ENCODE measurements at places on chromosomes 5 and 9. TPM values are rescaled to one million over a fixed set of nuclear protein-coding genes. Genes with fewer than 3 reads are reported as not detected.

CBY3 gene
- total RNA-seq: not detected

AQP7 gene
- total RNA-seq: 0.25 TPM

KCNN2 gene
- total RNA-seq: 5.2 TPM

DNA sequence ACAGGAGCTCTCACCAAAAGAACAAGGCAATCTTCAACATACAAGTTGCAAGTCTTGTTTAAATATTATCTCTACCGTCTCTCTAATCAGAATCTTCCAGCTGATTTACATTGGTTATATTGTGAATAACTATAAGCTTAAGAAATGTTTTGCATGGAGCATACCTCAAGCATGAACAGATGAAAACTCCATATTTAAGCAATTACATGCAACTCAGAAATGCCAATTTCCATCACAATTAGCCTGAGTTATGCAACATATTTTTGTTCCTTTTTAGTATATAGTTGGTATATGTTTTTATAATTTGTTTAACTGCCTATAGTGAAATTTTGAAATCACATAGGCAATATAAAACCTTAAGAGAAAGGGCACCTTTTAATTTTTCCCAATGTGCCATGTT, 142.5 kb downstream of the DENND1A start:
- no peak for DNase-seq
- no peak overlapping the region for H3K27ac ChIP-seq
- H3K4me1 ChIP-seq: peaks cover 19% of the 10 kb centered on the region
- no peak overlapping the region for H3K4me3 ChIP-seq
- no peaks in the 10 kb centered on the region for H3K36me3 ChIP-seq

- no peaks in the 10 kb centered on the region for H3K36me3 ChIP-seq
- no peaks in the 10 kb centered on the region for H3K27me3 ChIP-seq
- no peak overlapping the region for H3K27ac ChIP-seq
- H3K4me1 ChIP-seq: no peaks in the 10 kb centered on the region
These were observed 32.2 kb upstream of the LECT2 start for GRCh38 chr5:135986891-135987401.

GRCh38 chr9:126630458-126631237, 16.9 kb downstream of the LMX1B start:
- peaks cover 26% of the 10 kb centered on the region for H3K4me1 ChIP-seq
- no peaks in the 10 kb centered on the region for H3K36me3 ChIP-seq
- no peak overlapping the region for H3K27ac ChIP-seq
- no peak overlapping the region for H3K4me3 ChIP-seq

DNA sequence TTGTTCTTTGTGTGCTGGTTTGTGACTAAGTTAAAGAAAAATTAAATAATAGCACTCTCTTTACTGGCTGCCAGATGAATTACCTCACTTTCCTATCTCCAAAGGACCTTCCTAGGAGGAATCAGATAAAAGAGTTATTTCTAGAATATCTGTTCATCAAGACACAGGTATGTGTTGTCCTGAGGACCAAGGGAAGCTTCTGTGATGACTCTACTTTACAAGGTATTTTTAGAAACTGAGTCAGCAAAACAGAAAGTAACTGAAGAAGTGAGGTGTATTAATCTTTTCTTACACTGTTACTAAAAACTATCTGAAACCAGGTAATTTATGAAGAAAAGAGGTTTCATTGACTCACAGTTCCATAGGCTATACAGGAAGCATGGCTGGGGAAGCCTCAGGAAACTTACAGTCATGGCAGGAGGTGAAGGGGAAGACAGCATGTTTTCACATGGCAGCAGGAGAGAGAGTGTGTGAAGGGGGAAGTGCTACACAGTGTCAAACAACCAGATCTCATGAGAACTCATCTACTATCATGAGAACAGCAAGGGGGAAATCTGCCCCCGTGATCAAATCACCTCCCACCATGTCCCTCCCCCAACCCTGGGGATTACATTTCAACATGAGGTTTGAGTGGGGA, 189.2 kb upstream of the DMAC1 start:
- H3K27ac ChIP-seq: no peak overlapping the region
- no peak for DNase-seq
- H3K4me1 ChIP-seq: peaks cover 10% of the 10 kb centered on the region
- no peaks in the 10 kb centered on the region for H3K27me3 ChIP-seq
- H3K36me3 ChIP-seq: no peaks in the 10 kb centered on the region

GRCh38 chr9:14722391-14723035, at the start of gene CER1:
TSS of gene CER1 (minus strand) at chr9:14722733. CDS start at chr9:14722672, 61 bp downstream.
- H3K4me3 ChIP-seq: peak within 1 kb of the TSS; percentile 7
- DNase-seq: peak; percentile 88
- H3K27me3 ChIP-seq: peaks cover 98% of the 10 kb centered on the region
- peaks cover 17% of the 10 kb centered on the region for H3K4me1 ChIP-seq
- H3K27ac ChIP-seq: no peak within 1 kb of the TSS

- H3K36me3 ChIP-seq: no peaks in the 10 kb centered on the region
- no peak overlapping the region for H3K27ac ChIP-seq
- DNase-seq: no peak
- H3K4me3 ChIP-seq: no peak overlapping the region
These were observed 6.4 kb downstream of the NEURL1B start for GRCh38 chr5:172647352-172648012.
